ENCODE measurements at places on chromosomes 3 and 15. TPM values are rescaled to one million over a fixed set of nuclear protein-coding genes. Genes with fewer than 3 reads are reported as not detected.

The SCAMP5 gene
- 19.5 TPM for total RNA-seq

The PARP14 gene
- total RNA-seq: 27.7 TPM

The ATP13A5 gene
- not detected for total RNA-seq

The CLRN1 gene
- not detected for total RNA-seq

The TLE3 gene
- 34.8 TPM for total RNA-seq

The TMEM202 gene
- total RNA-seq: not detected

The KCNH8 gene
- total RNA-seq: 0.40 TPM

The DPPA4 gene
- not detected for total RNA-seq

The PPP2R3A gene
- total RNA-seq: 25.9 TPM

The HTD2 gene
- total RNA-seq: 7.3 TPM

The KNG1 gene
- total RNA-seq: not detected

The FHIT gene
- 3.7 TPM for total RNA-seq

The CACNA2D2 gene
- total RNA-seq: 0.14 TPM
